ENCODE measurements at places on chromosomes 1 and 21.

DNA sequence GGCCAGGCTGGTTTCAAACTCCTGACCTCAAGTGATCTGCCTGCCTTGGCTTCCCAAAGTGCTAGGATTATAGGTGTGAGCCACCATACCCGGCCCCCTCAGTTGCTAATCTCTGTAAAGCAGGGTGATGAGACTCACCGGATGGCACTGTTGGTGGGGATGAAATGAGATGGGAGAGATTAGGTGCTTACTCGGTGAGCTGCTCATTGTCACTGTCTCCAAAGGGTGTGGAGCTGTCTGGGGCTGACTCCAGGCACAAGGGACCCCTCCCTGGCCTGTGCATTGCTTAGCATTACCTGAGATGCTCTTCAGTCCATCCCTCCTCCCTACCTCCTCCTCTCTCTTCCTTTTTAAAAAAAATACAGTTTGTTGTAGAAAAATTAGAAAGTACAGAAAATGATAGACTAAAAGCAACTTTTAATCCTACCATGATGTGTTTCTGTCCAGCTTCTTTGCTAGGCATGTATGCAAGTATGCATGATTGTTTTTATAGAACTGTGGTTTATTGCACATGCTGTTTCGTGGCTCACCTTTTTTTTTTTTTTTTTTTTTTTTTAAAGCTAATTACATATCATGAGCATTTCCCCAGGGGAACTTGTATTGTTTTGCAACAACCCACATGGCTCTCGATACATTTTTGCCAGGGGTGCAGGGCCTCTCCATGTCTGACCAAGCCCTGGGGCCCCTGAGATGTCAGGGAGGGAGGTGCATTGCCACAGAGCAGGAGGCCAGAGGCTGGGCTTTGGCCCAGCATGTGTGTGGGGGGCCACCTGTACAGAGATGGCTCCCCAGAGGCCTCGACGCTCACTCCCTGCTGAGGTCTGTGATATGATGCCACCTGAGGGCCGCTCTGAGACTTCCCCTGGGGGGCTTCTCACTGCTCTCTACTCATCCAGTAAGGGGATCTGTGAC, 55.4 kb downstream of the ARHGEF10L start:
- DNase-seq = no peak

DNA sequence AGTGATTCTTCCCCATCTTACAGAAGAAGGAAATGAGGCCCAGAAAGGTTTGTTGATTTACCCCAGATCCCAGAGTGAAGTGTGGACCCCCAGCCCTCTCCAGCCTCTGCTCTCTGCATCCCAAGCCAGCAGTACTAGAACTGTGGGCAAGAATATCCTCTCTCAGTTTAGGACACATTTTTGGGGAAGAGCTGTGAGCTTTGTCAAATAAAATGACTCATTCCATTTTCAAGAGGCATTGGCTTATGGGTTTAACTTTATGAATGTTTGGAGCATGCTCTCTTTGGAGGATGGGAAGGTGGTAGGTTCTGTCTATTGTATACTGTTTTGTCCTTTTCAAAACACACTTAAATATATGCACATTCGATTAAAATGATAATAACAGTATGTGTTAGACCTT, 70.6 kb upstream of the CNTN2 start:
- DNase-seq = no peak

GRCh38 chr1:788835-789234, 102.4 kb upstream of the OR4F16 start:
- no peak for DNase-seq

- DNase-seq = no peak
Observed at GRCh38 chr1:6241887-6242740, 1.9 kb upstream of the HES3 start.

DNA sequence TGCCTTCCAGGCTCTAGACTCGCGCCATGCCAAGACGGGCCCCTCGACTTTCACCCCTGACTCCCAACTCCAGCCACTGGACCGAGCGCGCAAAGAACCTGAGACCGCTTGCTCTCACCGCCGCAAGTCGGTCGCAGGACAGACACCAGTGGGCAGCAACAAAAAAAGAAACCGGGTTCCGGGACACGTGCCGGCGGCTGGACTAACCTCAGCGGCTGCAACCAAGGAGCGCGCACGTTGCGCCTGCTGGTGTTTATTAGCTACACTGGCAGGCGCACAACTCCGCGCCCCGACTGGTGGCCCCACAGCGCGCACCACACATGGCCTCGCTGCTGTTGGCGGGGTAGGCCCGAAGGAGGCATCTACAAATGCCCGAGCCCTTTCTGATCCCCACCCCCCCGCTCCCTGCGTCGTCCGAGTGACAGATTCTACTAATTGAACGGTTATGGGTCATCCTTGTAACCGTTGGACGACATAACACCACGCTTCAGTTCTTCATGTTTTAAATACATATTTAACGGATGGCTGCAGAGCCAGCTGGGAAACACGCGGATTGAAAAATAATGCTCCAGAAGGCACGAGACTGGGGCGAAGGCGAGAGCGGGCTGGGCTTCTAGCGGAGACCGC, 2.0 kb upstream of the OLIG2 start:
- no peak for DNase-seq

- DNase-seq = no peak
Observed at GRCh38 chr1:50593515-50593914, 170.3 kb upstream of the DMRTA2 start.

GRCh38 chr1:40027647-40028046, 12.9 kb upstream of the CAP1 start:
- no peak for DNase-seq

DNA sequence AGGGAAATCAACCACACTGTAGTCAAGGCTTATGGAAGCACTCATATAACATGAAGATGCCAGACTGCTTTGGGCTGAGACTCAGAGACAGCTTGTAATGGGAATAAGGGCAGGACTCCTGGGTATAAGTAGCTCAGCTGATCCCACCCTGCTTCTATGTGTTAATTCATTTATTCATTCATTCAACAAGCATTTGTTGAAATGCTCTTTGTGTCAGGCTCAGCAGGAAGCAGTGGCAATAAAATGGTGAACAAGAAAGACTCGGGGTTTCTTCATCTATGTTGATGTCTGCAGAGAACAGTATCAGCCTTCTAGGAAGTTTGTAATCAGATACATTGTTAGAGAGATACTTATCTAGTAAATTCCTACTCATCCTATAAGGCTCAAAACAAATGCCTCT, 145.5 kb upstream of the DMRTA2 start:
- DNase-seq = no peak

GRCh38 chr1:30400507-30400906, 322.9 kb downstream of the MATN1 start:
- DNase-seq = no peak

DNA sequence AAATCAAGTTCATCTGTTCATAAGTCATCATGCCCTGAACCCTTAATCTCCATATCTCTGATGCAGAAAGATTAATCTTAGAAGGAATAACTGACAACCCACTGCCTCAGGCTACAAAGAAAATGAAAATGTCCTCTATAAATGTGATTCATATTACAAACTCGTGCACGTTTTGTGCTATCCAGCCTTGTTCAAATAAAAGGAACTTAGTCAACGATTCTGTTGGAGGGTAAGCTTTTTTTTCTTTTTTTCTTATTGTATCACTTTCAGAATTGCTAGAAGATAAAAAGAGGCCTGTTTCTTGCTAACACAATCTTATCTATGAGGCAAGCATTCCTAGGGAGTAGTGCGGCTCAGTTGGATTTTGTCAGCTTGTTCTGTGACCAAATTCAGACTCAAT, 228.4 kb downstream of the TM2D1 start:
- no peak for DNase-seq

GRCh38 chr1:182301467-182302198, 90.0 kb downstream of the GLUL start:
- DNase-seq = no peak

GRCh38 chr1:60891281-60891680, 191.1 kb upstream of the NFIA start:
- no peak for DNase-seq

Measured in NCI-H2081 (cell line).